Sciatic nerve (tissue), 2 donors: ENCODE measurements at places on chromosomes 5 and 9. TPM values are rescaled to one million over a fixed set of nuclear protein-coding genes. Genes with fewer than 3 reads are reported as not detected.

MAMDC2 gene
- total RNA-seq = 18.5 TPM

DNA sequence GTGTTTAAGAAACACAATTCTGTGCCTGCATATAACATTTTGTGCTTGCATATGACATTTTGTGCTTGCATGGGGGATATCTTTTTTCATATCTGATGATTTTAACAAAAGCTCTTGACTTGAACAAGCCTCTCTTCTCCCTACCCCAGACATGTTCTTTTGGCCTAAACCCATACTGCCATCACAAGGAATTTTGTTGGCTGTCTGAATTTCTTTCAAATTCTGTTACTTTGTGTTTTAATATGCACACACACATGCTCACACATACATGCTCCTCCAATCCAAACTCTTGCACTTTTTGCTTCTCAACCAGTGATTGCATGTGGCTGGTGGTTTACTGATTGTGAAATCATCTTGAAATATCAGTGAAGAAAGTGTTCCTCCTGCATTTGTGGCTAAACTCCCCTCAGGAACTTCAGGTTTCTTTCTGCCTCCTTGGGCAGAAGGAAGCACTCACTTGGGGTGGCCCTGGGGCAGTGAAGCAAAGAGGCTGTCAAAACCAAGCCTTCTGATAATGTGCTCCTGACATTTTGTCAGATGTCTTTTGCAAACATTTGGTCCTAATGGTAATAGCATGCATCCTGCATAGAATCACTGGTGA is 377.2 kb upstream of the KLF4 start:
- no peak for DNase-seq

GLDC gene
- total RNA-seq = 35.6 TPM

- DNase-seq = no peak
These were observed 11.7 kb downstream of the BICD2 start for GRCh38 chr9:92752812-92753404.

- peak; percentile 99 for DNase-seq
These were observed at the start of gene PHPT1 for GRCh38 chr9:136849038-136849959. Gene PHPT1, plus strand, starts transcription at chr9:136849409. Its CDS starts 22 bp downstream, at chr9:136849431.

- DNase-seq = no peak
These were observed 45.4 kb downstream of the ENTREP1 start for GRCh38 chr9:69370430-69370829.

- peak; percentile 53 for DNase-seq
These were observed 24.5 kb upstream of the SARDH start for GRCh38 chr9:133762488-133763271.

DNA sequence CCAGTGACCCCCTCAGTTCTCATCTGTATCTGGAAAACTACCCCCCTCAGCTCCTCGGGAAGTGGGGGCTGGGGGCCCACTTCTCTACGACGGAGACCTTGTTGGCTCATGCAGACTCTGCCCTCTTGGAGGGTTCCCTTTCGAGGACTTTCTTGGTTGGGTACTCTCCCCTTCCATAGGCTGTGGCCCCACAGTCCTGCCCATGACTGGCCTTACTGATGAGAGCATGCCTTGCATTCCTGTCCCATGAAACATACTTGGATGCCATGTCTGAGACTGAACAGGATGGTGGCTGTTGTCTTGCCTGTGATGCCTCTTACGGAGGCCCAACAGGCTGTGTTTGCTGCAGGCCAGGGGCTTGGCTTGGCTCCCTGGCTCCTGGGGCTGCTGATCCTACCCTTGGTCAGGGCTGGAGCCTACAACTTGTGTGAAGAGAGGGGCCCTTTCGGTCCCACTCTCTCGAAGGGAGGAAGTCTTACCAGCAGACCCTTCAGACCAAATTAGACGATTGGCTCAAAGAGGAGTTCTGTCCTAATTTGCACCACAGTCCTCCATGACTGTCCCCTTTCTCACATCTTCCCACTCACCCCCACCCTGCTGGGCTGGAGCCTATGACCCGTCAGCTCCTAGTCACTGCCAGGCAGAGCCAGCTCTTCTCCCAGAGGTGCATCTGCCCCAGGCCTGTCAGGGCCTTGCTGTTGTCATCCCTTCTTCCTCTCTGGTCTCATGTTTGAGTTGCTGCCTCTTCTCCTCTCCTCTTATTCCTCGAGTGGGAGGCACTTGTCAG is 109.9 kb downstream of the CACNA1B start:
- no peak for DNase-seq
